NCI-H748 treated with DMSO at 0.1 percent for 48 hours (cell line): ENCODE measurements at places on chromosomes 5 and 9.

- DNase-seq, result no peak
These were observed 35.4 kb downstream of the KDM4C start for GRCh38 chr9:6793203-6793602.

- DNase-seq, result no peak
These were observed 332.4 kb upstream of the EFNA5 start for GRCh38 chr5:108003178-108003577.

- DNase-seq, result no peak
These were observed 95.7 kb downstream of the KCNT1 start for GRCh38 chr9:135797507-135798262.

GRCh38 chr5:133596049-133596448, 16.3 kb downstream of the FSTL4 start:
- no peak for DNase-seq

- no peak for DNase-seq
These were observed 150.2 kb downstream of the GABBR2 start for GRCh38 chr9:98558575-98558974.

DNA sequence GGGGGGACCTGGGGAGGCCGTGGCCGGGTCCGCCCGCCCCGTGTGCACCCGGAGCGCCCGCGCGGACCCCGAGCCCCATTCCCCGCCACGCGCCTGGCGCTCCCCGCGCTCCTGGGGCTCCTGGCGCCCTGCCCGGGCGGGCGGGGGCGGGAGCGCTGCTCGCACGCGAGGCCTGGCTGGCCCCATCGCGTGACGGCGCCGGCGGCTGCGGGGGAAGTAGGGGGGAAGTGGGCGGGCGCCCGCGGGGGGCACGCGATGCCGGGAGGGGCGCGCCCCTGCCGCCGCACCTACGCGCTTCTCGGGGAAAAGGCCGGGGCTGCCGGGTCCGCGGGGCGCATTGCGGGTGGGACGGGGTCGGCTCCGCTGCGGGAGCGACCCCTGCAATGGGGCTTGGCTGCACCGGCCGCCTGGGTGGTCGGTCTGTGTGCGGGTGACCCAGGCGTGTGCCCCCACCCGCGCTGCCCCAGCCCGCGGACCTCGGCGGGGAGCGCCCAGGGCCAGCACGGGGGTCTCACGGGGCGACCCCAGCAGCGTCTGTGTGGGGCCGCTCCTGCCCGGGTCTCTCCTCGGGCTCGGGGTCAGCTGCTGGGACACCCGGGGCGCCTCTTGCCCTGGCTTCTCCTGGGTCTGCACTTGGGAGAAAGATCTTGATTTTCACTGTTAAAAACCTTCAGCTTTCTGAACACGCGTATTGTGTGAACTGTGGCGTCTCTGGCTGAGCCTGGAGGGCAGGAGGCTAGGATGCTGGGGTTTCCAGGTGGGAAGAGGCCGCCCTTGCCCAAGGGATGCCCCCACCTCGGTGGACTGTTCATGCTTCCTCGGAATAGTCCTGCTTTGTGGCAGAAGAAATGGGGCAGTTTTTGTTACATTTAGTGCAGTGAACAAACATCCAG, 52.4 kb downstream of the AHRR start:
- peak; percentile 54 for DNase-seq

DNA sequence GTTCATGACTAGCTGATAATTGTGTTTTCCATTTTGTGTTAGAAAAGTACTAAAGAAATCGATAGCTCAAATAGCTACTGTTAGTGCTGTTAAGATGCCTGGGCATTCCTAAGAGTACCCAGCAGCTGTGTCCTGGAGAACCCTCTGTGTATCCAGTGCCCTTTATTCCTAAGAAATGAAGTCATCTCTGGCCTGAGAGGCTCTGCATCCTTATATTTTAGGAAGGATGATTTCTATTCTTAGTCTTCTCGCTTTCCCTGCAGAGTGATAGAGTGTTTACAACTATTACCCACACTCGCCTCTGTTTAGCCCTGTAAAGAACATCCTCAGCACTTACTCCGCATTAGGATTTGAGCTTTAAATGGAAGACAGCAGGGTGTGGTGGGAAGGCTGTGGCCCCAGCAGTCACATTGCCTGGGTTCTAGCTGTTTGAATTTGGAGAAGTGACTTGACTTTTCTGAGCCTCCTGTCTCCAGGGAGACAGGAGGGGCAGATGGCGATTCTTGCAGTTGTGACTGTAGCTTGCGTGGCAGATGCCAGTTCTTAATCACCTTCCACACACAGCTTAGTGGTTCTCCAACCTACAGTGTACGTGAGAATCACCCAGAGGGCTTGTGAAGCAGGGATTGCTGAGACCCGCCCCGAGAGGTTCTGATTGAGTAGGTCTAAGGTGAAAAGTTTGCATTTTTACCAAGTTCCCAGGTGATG, 177.2 kb upstream of the PITX1 start:
- DNase-seq, result no peak

GRCh38 chr9:136007934-136008692, 46.9 kb upstream of the UBAC1 start:
- no peak for DNase-seq

DNA sequence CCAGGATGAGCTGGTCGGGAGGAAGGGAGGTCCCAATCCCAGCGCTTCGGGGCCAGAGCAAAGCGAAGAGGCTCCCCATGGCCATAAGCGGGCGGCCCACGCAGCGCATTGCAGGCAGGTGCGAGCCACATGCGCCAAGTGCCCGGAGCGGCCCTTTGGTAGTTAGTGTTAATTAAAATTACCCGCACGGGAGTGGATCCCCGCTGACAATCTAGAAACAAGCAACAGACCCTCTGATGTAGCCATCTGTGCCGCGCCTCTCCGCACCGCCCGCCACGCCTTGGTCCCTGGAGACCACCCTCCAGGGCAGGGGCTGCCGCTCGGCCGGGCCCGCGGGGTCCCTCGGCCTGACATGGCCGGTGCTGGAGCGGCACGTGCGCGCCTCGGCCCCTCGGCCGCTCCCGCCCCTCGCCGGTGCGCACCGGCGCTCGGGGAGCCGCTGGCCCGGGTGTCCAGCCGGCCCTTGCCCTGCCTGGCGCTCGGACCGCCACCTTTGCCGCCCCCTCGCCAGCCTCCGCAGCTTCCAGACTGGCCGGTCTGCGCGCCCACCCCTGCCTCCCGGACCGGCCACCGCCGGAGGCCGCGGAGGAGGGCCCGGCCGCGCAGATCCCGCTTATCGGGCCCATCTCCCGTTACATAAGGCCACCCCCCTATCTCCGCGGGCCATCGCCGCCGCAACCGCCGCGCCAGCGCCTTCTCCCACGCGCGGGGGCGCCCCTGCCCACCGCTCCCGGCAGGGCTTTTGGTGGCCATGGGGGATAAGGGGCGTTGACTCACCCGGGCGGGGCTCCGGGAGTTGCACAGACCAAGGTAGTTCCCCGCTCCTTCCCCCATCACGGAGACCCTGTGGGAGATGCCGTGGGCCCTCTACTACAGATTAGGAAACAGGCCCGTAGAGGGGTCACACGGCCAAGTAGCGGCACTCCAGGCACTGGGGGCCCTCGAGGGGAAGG, 1.9 kb upstream of the IL13 start:
- no peak for DNase-seq

- DNase-seq, result peak; percentile 90
These were observed at the start of gene GADD45G for GRCh38 chr9:89604729-89605464. GADD45G (plus strand) TSS chr9:89605012; CDS start chr9:89605122, 110 bp downstream.

GRCh38 chr5:149831492-149831891, 101.4 kb downstream of the PPARGC1B start:
- no peak for DNase-seq

DNA sequence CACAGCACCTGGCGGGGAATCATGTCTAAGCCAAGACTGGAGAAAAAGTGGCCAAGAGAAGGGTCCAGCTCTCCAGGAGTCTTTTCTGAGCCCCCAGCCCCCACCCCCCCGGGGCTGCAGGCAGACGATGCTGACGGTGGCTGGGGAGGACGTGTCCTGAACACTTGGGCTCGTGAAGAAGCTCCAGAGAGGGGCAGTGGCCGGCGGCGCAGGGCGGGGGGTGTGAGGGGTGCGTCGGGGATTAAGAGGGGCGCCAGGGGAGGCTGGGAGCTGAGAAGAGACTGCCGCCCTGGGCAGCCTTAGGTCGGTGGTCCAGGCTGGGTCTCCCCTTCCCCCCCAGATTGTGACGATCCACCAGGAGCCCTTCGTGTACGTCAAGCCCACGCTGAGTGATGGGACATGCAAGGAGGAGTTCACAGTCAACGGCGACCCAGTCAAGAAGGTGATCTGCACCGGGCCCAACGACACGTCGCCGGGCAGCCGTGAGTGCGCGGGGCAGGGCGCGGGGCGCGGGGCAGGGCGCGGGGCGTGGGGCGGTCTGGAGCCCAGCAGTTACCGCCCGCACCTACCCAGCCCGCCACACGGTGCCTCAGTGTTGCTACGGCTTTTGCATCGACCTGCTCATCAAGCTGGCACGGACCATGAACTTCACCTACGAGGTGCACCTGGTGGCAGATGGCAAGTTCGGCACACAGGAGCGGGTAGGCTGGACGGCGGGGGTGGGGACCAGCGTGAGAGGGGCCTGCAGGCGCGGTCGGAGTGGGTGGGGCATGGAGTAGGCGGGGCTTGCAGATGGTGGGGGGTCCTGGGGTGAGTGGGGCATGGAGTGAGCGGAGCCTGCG, 8.9 kb downstream of the LRRC26 start:
- DNase-seq, result no peak

DNA sequence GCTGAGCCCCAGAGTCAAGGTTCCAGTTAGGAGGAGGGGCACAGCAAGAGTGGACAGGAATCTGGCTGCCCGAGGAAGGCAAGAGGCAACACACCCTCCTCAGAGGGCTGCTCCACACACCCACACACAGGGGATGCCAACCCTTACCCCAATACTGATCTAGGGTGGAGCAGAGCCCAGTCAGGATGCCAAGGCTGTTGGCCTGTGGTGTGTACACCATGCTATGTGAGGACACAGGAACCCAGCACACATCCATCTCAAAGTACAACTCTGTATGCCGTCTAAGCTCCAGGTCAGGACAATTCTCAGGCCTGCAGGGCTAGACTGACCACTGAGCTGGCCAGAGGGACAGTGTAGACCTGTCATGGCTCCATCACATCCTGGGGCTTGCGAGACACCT, 2.6 kb downstream of the SEPTIN8 start:
- no peak for DNase-seq

GRCh38 chr5:89179731-89180130, 296.7 kb upstream of the MEF2C start:
- no peak for DNase-seq

GRCh38 chr5:10778179-10778910, 17.3 kb upstream of the DAP start:
- DNase-seq, result no peak

- no peak for DNase-seq
These were observed 104.7 kb upstream of the PHYKPL start for GRCh38 chr5:178337334-178337741.

- no peak for DNase-seq
These were observed 4.4 kb upstream of the NDUFB6 start for GRCh38 chr9:32577316-32577715.

DNA sequence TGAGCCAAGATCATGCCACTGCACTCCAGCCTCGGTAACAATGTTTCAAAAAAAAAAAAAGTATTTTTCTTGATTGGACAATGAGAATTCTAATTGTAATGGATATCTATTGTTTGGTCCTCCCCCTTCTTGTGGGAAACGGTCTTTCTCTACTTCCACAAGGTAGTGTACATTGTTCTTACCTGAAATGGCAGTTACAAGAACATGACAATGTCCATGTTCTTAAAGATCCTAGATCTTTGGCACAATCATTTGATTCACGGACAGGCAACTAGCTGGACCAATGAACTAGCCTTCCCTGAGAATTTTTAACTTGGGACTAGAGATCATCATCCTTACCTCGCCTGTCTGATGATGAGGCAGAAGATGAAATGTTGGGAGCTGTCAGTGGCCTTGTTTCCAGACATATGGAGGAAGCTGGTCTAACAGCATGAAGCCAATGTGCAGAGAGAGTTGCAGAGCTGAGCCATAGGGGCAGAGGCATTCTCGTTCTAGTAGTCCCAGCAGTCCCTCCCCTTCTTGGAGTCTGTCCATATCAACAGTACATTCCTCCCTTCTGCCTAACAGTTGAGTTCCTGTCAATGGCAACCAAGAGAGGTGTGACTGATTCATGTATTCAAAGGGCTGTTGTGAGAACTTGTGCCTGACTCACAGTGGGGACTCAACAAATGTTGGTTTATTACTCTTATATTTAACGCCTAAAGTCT, 2.1 kb upstream of the MARCHF6 start:
- DNase-seq, result no peak

- no peak for DNase-seq
These were observed 56.7 kb upstream of the SLC25A51 start for GRCh38 chr9:37960631-37961030.

DNA sequence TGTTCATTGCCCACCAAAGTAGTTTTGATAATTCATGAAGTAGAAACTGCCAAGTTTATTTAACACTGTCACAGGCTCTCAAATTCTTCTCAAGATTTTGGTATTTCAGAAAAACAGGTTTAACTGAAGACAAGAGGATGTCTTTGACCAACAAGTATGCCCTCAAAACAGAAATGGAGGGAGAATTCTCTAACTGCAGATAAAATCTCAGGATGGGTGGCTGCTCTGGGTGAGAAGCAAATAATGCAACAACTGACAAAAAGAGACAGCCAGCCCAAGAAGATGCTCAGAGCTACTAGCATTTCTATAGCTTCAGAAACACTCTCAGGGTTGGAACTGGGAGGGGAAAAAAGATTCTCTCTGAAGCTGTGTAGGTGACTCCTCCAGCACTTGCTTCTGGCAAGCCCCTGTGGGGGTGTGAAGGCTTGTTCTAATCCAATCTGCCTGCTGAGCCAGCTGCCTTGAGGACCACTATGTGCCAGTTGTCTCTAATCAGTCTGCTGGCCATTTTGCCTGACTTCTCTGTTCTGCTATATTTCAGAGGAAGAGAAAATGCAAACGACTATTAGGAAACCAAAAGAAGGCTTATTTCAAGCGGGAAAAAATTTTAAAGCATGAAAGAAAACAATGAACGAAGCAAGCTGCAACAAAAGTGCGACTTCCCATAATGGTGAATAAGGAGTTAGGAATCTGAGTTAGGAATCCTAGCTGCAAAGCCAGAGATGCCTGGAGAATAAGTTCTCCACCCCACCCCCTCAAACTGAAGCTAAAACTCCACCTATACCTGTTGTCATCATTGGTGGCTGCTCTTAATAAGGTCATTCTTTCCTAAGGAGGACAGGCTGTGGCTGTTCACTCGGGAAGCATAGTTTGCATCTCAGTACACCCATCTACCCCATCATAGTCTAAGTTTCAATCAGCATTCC, 147.5 kb downstream of the GNAQ start:
- no peak for DNase-seq

- no peak for DNase-seq
These were observed 602.0 kb downstream of the EFNA5 start for GRCh38 chr5:107068782-107069181.

- no peak for DNase-seq
These were observed 25.4 kb downstream of the SLC1A3 start for GRCh38 chr5:36631620-36632362.

GRCh38 chr9:37936965-37937364, 33.0 kb upstream of the SLC25A51 start:
- no peak for DNase-seq

GRCh38 chr5:125894383-125894782, 528.8 kb upstream of the GRAMD2B start:
- no peak for DNase-seq

DNA sequence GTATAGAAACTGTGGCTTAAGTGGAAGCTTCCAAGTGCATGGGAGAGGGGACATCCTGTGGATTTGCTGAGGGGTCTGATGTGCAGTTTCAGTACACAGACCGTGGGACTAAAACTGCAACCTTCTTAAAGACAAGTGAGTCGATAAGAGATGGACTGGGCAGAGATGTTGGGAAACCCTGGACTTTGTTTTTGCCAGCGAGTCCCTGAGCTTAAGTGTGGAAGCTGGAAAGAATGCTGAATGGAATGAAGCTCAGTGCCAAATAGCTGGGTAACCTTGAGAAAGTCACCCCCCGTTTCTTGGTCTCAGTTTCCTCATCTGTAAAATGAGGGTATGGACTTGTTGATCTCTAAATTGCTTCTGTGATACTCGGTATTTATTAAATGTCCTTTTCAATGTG, 37.3 kb upstream of the KLF9 start:
- DNase-seq, result no peak
